EH (cell line): ENCODE measurements at places on chromosomes 7 and 10.
A peak's percentile ranks its signal among the peaks of the same experiment; 100 is the strongest.

DNA sequence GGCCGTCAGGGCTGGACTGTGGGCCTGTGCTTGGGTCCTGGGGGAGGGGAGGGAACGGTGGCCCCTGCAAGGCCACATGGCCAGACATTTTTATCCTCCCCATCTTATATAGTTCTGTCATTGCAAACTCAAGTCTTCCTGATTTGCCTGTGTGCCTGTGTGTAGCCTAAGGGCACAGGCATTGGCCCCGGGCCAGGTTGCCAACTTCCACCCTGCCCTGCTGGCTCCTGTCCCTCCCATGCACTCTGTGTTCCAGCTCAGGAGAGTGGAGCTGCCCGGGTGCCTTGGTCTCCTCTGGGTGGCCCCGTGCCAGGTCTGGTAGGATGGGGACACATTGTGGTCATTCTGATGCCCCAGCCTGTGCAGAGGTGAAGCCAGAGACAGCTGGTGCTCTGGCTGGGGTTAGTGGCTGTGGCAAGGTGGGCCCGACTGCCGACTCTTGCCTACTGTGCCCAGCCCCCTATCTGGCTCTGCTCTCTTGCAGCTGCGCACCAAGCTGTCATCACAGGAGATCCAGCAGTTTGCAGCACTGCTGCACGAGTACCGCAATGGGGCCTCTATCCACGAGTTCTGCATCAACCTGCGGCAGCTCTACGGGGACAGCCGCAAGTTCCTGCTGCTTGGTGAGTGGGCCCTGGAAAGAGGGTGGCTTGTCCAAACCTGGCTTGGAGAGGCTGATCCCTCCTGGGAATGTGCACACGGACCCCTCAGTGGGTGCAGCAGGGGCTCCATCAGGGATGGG, 14.8 kb downstream of the NACAD start:
- no peak for DNase-seq

DNA sequence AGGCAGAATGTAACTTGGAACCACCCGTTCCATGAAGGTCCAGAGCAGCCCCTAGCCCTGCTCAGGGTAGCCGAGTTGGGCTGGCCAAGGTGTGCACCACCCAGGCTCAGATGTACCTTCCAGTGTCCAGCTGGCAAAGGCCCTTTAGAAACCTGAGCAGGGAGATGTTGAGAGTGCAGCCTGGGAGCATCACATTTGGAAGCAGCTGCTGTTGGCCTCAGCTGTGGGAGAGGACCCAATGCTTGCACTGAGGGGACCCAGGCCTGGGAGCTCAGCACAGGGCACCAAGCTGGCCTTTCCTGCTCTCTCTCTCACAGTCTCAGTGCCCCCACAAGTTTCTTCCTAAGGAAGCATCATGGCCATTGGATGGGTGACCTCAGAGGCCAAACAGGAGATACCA, 33.5 kb downstream of the ANXA8 start:
- DNase-seq, result no peak

DNA sequence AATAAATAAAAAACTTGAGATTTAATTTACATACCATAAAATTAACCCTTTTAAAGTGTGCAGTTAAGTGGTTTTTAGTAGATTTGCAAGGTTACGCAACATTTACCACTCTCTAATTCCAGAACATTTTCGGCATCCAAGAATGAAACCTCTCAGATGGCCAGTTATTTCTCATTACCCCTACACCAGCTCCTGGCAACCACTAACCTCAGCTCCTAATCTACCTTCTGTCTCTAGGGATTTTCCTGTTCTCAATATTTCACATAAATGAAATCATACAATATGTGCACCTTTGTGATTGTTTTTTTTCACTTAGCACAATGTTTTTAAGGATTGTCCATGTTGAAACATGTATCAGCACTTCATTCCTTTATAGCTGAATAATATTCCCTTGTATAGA, 45.1 kb downstream of the INPP5F start:
- peak; percentile 44 for DNase-seq

DNA sequence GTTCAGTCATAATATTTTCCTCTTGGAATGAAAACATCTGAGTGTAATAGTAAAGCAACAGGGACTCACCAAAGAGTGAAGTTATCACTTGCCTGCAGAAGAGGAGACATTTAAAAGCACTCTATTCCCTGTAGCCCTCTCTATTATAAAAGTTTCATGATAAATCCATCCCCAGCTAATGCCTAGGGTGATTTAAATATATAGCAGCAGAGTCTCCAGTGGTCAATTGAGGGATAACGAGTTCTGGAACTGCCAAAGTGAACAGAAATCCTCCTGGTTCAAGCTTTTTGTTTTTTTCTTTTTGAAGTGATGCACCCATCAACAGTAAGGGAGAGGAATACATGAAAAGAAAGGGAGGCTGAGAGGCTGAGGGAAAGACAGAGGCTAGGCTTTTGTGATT, 87.3 kb downstream of the EVX1 start:
- DNase-seq, result no peak

GRCh38 chr10:110179220-110179619, 28.2 kb upstream of the MXI1 start:
- no peak for DNase-seq

DNA sequence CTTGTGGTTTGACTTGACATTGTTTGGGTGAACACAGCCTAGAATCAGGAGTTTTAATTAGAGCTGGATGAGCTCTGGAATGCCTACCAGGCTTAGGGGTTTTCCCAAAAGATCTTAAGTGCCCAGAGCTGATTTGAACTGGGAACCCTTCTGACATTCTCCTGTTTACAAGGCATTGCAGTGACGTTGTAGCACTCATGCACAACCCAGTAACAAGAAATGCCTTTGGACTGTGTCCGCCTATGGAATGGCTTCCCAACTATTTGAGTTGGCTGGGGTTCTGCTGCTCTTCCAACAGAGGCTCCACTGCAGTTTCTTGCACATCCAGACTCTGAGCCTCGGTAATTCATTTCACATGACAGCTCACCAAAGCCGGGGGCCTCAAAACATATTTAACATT, 76.7 kb upstream of the MKX start:
- peak; percentile 98 for DNase-seq

- no peak for DNase-seq
Observed at GRCh38 chr10:87829986-87830729, 12.1 kb upstream of the ATAD1 start.

DNA sequence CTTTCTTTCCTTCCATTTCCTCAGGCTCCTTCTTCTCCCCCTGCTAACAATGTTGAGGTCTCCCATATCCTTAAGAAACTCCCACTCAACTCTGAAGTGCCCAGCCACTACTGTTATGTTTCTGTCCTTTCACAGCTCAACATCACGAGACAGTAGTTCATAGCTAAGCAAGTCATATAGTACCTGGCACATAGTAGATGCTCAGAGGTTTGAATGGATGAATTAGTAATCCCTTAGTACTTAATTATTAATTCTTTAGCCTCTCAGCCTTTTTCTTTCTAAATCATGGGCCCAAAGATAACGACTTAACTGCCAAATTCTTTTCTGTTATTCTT, 22.6 kb downstream of the CSGALNACT2 start:
- DNase-seq, result no peak
